ENCODE measurements at places on chromosomes 3 and 15.

- DNase-seq: no peak
Observed at GRCh38 chr15:92801774-92802464, 98.2 kb upstream of the CHD2 start.

DNA sequence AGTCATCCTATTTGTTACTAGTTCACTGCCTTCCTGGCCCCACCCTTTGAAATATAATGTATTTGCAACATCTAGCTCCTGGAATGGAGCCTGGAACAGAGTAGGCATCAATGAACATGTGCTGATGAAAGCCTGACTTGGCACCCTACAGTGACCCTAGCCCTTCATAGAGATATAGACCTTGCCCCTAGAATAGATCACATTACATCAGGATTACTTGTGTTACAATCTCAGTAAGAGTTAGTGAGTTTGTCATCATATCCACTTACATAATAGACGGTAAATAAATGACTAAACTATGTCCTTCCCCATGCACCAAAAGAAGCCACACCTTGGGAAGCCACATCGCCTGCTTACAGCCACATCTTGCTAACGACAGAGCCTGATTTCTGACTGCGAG lies 110.5 kb upstream of the WNT5A start:
- DNase-seq: no peak

DNA sequence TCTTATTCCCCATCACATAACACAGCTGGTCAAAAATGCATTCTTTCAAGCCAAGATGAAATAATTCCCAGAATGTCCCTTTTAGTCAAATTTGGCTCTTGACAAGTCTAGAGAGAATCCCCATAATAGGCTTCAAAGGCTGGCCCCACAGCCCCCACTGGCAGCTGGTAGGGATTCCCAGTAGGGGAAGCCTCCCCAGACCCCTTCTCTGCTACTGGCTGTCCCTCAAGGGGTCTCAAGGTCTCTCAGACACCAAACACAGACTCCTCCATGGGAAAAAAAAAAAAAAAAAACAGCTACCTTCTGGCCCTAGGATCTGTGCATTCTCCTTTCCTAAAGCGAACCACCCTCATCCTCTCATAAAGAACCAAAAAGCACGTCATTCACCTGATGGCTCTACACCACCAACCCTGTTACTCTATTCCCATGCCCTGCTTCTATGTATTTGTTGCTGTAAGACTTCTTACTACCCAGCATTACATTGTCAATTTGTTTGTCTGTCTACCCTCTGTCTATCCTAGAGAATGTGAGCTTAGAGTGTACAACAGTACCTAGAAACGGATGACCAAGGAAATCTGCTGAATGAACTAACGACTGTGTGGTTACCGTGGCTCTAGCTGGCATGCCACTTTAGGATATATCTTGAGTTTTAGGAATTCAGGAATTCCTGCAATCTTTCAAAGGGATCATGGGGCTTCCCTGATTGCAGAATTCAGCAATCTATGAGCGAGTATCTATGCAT lies 164.1 kb upstream of the NSMCE3 start:
- DNase-seq: no peak

DNA sequence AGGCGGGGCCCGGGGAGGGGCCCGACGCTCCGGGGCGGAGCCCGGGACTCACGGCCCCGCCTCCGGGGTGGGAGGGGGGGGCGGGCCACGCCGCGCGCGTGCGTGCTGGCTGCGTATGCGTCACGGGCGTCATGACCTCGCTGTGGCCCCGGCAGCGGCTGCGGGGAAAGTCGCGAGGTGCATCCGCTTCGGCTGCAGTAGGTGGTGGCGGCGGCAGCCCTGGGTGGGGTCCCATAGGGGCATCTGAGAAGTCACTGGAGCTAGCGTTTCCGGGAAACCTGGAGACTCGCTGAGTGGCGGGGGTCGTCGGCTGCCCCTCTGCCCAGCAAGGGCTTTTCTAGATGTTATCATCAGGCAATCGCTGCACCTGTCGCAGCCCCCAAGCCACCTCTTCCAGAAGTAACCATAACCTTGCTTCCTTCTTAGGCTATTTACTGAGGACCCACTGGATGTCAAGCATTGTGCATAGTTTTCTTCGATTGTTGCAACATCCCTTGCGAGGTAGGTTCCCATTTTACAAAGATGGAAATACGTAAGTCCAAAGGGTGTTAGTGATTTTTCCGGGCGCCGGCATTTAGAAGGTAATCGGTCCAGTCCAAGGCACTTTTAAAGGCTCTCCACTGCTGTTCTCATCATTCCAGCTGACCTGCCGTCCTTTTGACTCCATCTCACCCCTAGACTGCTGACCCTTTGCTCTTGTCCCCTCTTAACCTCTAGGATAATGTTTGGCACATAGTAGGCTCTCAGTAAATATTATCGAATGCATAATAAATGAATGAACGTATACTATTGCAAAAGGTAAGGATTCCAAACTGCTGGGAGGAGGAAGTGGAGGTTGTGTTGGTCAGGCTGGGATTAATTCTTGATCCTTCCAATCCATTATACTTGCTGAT lies at the start of gene GDPGP1:
Gene GDPGP1, plus strand, starts transcription at position 114 of the 893 bp plus-strand sequence. CDS start 6,700 bp downstream, outside the sequence.
- no peak for DNase-seq

GRCh38 chr3:79467721-79468120 lies 300.1 kb downstream of the ROBO1 start:
- DNase-seq: no peak

- DNase-seq: no peak
Observed at GRCh38 chr3:60933824-60934223, 317.4 kb downstream of the FHIT start.

DNA sequence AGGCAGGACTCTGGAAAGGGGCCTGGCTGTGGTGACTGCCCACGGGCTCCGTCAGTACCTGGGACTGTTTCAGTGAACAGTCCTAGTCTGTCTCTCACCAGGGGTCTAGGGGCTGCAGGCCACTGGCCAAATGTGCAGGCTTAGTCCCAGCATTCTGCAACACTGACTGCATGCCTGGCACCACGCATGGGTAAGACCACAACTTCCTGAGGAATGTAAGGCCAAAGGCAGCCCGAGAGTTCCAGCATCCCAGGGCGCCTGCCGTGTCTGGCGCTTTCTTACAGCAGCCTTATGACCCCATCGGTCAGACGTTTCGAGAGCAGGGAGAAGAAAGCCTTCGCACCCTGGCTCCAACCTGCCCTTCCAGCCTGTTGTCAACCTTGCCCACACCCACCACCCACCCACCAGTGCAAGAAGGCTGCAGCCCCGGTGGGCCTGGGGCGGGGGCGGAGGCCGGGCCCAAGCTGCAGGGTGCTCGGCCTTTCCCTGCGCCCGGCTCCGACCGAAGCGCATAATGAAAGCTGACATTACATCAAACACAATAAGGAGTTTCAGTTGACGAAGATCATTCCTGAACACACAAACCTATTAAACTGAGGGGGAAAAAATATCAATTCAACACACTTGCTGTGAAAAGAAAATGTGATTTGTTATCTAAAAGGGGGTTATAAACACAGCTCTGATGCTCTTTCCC lies 29.5 kb upstream of the TMEM115 start:
- no peak for DNase-seq

DNA sequence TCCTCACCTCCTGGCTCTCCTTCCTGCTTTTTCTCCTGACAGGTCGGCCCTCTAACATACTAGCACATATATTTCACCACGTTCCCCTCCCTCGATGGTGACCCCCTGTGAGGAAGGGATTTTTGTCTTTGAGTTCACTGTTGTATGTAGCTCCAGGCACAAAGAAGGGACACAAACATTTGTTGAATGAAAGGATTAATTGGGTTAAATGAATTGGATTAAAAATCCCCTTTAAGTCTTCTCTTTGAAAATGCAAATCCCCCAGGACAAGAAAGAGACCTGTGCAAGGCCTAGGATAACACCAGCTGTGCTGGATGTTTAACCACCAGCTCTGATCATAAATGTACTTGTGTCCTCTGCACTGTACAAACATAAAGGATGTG lies 3.3 kb downstream of the CALML4 start:
- DNase-seq: no peak

- DNase-seq: no peak
Observed at GRCh38 chr15:99481951-99482230, 83.9 kb upstream of the MEF2A start.

DNA sequence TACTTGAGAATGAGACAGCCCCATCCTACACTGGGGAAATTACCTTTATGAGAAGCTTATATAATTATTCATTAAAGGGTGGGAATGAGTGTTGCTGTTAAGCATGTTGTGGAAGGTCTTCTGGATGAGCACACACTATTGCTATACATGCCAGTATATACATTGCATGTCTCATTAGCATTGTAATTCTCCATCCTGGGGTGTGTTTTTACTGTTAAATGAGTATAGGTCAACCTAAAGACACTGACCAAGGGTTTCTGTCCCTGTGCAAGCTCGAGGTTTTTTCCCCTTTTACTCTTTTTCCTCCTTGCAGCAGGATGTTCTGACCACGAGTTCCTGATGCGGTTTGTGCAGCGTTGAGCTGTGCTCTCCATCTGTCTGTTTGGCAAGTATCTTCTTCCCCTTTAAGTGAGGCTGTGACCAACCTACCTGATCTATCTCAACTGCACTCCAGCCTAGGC lies 7.2 kb upstream of the IVD start:
- no peak for DNase-seq

DNA sequence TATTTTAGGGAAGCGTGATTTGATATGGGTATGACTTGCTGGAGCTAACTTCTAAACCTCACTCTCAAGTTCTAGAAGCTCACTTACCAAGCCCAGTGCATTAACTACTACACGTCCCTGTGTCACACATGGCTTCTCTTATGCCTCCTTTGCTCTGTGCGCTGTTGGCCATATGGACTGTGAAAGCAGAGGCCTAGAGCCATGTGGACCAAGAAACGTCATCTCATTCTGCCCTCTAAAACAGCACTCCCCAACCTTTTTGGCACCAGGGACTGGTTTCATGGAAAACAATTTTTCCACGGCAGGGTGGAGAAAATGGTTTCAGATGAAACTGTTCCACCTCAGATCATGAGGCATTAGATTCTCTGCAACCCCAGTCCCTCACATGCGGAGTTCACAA lies 11.7 kb downstream of the MTMR14 start:
- DNase-seq: no peak

- DNase-seq: no peak
Observed at GRCh38 chr3:187263270-187263669, 28.3 kb downstream of the MASP1 start.

DNA sequence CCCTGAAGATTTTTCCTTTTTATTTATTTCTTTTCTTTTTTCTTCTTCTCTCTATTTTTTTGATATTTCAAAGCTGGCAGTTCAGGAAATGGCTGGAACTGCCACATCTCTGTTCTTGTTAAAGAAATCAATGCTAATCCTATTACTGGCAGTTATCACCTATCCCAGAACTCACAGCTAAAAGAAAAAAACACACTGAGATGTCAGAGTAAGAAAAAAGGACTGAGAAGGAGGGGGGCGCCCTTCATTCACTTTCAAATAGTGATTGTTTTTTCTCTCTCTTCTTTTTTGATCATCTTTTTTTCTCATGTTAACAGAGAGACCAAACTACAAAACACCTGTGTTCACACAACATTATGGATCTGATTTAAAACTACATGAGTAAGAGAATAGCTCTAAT lies 337.1 kb downstream of the IL20RB start:
- no peak for DNase-seq

- DNase-seq: no peak
Observed at GRCh38 chr15:66771351-66771650, 69.3 kb downstream of the SMAD6 start.

- no peak for DNase-seq
Observed at GRCh38 chr15:31473385-31474058, 146.9 kb downstream of the KLF13 start.

DNA sequence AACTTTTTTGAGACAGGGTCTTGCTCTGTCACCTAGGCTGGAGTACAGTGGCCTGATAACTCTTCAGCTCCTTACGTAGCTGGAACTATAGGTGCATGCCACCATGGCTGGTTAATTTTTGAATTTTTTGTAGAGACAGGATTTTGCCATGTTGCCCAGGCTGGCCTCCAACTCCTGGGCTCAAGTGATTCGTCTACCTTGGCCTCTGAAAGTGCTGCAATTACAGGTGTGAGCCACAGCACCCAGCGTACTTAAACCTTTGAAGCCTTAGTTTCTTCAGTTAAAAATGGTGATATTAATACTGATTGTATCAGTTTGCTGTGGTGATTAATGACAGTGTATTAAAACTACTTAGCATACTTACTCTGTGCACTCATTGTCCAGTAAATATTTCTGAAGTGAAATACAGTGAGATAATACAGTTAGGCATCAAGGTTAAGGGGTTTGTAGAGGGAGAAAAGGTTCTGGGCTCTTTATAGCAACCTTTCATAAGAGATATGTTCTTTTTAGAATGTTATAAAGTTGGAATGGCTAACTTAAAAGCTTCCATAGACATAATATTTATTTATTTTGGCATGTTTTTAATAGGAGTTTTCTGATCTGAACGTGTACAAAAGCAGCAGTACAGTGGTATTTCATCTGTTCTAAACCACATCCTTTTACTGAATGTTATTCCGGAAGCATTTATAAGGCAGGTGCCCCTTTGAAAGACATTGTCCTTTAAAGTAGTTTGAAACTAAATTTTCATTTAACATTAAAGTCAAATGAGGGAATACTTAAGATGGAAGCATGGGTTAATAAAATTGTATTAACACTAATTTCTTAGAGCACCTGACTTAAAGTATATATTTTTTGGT lies 23.6 kb downstream of the NCK1 start:
- DNase-seq: no peak
